ENCODE measurements at places on chromosomes 7 and 10. TPM values are rescaled to one million over a fixed set of nuclear protein-coding genes. Genes with fewer than 3 reads are reported as not detected.

DNA sequence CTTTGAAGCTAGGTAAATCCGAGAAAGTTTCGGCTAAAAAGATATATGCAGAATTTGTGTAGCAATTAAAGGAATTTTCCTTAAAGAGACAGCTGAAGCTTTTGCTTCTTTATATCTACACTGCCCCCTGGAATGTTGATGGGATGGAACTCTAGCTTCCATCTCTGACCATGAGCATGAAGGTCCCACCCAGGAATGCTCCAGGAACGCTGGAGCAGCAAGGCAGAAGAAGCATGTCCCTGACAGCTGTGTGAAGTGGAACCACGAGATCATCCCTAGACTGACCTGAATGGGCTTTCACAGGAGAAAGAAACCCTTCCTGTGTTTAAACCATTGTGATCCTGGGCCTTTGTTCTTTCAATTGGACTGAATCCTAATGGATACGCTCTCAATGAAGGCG lies 99.7 kb upstream of the NOBOX start:
- DNase-seq: no peak

- no peak for DNase-seq
These were observed 135.6 kb downstream of the LHPP start for GRCh38 chr10:124596962-124597845.

DNA sequence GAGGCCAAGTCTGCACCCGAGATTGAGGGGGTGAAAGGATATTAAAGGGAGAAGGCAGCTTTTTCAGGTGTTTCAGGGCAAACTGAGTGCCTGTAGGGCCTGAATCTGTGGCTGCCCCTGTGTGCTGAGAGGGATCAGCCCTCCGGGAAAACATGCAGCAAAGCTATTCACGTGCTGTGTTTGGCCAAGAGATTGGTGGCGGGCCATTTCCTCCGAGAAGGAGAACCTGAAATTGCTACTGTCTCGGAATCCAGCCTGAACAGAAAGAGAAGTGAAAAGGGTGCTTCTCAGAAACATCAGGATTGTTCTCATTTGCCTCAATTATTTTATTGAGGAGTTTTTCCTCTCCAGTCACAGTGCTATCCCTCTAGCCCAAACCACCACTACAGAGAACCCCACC lies 16.0 kb downstream of the GIMAP5 start:
- DNase-seq: no peak

DNA sequence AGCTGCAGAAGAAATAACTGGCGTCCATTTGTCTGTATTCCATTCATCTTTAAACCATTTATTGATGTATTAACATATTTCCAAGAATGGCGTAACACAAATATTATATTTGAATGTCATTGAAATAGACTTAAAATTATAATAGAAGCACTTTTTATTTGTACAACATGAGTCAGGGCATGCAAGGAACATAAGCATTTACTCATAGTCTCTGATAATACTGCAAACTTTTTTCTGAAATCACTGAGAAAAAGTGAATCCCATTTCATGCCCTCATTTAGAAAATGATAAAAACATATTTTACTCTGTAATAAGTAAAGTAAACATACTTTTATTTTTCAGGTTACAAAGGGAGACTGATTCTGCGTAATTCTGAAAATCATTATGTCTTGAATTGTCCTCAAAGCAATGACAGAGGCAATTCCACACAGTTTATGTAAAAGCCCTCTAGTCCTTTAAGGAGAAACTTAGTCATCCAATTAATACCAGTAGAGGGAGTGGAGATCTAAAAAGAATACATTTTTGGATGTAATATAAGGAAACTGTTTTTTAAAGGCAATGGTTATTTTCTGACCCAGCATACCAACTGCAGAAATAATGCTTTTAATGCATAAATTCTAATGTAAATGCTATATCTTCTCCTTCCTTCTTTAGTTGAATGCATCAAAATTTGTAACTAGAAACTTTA lies 58.1 kb downstream of the AGMO start:
- no peak for DNase-seq

GRCh38 chr10:47104786-47105385 lies 193.7 kb downstream of the PTPN20 start:
- no peak for DNase-seq

GRCh38 chr7:32957326-32958045 lies at the start of gene FKBP9:
Gene FKBP9, plus strand, starts transcription at chr7:32957440. Its CDS starts 134 bp downstream, at chr7:32957574.
- peak; percentile 96 for DNase-seq

- no peak for DNase-seq
These were observed 119.8 kb upstream of the PCBD1 start for GRCh38 chr10:71008150-71008549.

GRCh38 chr10:96708456-96708855 lies 11.9 kb downstream of the PIK3AP1 start:
- DNase-seq: no peak

DNA sequence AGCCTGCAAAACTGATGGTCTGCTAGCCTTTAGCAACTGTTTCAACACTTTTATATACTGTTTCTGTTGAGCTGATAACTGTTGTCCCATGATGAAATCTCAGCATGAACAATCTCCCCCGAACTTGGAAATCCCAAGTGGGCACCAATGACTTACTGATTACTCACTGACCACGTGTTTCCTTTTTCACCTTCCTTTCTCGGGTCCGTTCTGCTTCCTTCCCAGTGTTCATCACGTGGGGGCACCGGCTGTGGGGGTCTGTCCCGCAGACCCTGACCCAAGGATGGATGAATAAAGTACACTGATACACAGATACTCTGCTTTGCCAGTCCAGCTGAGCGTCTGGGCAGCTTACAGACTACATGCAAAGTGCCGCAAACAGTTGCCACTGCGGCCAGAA lies 39.0 kb upstream of the RASGEF1A start:
- DNase-seq: no peak

- no peak for DNase-seq
These were observed 8.0 kb upstream of the ALDH18A1 start for GRCh38 chr10:95664543-95664942.

The SLIT1 gene
- total RNA-seq: 0.28 TPM

The CLCN1 gene
- 0.11 TPM for total RNA-seq

The JAZF1 gene
- total RNA-seq: 11.3 TPM
